ENCODE measurements at places on chromosomes 2 and 18.

DNA sequence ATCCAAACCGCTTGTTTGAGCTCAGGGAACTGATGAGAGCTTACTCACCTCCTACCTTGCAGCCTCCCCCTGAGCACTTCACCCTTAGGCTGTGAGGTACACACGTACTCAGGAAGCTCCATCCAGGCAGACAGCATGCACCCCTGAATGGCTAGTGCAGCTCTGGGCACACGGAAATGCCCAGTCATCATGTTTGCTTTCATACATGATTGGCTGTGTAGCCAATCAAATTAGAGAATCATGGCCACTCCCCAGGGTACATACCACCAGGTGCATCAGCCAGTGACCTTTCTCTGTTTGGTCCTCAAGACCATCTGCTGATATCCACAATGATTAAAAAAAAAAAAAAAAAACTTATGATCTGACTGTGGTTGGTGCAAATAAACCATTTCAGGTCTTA lies 42.1 kb downstream of the RNF152 start:
- no peak for DNase-seq

DNA sequence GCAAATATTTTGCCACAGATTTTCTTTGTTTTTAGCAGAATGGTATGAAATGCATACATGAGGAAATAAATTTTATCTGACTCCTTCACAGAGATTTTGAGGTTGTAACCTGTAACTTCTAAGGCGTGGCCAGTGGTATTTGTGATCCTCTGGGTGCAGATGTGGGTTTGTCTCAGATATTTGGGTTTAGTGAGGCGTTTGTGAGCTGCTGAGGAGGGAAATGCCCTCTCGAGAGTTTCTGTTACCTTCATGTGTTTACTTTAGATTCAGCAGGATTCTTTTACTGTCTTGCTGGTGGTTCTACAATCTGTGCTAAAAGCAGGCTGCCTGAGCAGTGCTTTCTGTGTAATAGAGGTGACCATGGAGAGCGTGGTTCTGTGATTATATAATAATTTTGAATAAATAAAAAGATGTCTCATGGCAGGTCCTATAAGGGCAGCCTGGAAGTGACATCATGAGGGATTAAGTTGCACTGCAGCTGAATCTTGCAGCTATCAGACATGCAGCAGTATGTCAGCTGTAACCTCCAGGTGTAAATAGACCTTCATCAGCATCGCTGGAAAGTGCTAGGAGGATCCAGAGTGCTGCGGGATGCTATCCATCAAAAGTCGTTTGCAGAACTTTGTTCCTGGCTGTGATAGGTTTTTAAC lies 34.1 kb downstream of the TANC1 start:
- DNase-seq: no peak

- no peak for DNase-seq
Measured at GRCh38 chr2:124248386-124248785, 223.3 kb downstream of the CNTNAP5 start.

- DNase-seq: no peak
Measured at GRCh38 chr2:182980115-182980514, 58.1 kb downstream of the NCKAP1 start.

DNA sequence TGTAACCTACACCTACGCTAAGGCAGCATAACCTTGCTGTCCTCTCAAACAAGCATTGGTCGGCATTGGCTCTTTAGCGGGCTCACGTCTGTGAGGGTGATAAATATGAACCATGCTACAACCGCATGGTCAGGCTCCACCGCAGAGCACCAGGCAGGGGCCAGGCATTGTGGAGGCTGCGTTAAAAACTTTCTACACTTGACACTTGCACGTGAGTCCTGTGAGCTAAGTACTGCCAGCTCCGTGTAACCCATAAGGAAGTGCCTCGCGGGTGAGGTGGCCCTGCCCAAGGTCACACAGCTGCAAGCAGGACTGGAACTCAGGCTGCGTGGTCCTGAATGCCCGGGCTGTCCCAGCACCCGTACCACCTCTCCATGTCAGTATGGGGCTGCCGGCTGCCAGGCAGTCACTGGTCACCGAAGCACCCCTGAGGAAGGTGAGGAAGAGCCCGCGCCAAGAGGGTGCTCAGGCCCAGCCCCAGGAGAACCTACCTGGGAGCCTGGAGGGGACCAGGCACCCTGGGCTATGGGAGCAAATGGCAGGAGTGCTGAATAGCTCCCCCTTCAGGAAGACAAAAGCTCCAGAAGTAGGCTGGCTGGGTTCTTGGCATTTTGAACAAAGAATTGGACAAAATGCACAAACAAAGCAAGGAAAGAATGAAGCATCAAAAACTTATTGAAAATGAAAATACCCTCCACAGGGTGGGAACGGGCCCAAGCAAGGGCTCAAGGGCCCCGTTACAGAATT lies 271.1 kb upstream of the RAB6C start:
- DNase-seq: no peak

- no peak for DNase-seq
Measured at GRCh38 chr2:15162620-15163019, 398.5 kb downstream of the NBAS start.

- no peak for DNase-seq
Measured at GRCh38 chr2:60317844-60318243, 235.6 kb downstream of the BCL11A start.

DNA sequence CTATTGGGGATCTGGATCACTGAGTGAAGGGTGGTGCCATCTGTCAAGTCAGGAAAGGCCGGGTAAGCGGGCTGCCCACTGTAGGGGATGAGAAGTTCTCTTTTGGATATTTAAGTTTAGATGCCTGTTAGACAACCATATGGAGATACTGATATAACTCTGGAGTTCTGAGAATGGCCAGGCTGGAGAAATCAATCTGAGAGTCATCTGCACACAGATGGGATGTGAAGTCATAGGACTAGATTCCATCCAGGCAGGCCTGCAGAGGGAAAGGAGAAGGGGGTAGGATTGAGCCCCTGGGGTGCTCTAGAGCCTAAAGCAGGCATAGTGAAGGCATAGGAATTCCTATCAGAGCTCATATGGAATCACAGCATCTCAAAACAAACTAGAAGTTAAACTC lies 30.1 kb downstream of the SPRED2 start:
- DNase-seq: no peak

GRCh38 chr2:80255918-80256781 lies 48.4 kb downstream of the LRRTM1 start:
- no peak for DNase-seq

DNA sequence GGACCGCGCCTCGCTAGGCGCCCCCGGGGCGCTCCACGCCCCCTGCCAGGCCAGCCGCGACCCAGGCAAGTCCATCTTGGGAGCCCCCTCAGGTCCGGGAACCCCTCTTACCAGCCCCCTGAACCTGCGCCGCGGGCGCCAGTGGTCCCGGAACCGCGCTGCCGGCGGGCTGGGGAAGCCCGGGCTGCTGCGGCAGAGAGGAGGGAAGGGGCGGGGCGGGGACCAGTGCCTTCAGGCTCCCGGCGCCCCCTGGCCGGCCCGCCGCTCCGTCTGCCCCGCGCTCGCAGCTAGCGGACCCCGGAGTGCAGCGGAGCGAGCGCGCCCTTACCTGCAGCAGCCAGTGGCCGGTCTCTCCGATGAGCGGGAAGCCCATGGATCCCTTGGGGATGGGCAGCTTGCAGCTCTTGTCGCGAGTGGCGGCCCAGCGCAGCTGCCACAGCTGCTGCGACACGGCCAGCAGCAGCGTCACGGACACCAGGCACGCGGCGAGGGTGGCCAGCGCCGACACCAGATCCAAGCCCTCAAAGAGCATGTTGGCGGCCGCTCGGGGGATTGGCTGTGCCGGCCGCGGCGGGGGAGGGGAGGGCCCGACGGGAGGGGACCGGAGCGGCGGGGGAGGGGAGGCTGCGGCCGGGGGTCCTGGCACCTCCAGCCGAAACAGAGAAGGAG lies at the start of gene CYP26B1:
CYP26B1 (minus strand) TSS at position 560 of the 669 bp plus-strand sequence; CDS start at position 532, 28 bp downstream.
- DNase-seq: peak; percentile 23

GRCh38 chr2:55106148-55106547 lies 55.9 kb upstream of the RTN4 start:
- no peak for DNase-seq

- no peak for DNase-seq
Measured at GRCh38 chr2:102063487-102063911, 71.7 kb downstream of the IL1R2 start.

GRCh38 chr2:191835539-191836350 lies 11.1 kb downstream of the CAVIN2 start:
- no peak for DNase-seq

GRCh38 chr2:23793476-23793875 lies 133.4 kb downstream of the ATAD2B start:
- DNase-seq: no peak

GRCh38 chr2:29782549-29783458 lies 138.6 kb downstream of the ALK start:
- no peak for DNase-seq

DNA sequence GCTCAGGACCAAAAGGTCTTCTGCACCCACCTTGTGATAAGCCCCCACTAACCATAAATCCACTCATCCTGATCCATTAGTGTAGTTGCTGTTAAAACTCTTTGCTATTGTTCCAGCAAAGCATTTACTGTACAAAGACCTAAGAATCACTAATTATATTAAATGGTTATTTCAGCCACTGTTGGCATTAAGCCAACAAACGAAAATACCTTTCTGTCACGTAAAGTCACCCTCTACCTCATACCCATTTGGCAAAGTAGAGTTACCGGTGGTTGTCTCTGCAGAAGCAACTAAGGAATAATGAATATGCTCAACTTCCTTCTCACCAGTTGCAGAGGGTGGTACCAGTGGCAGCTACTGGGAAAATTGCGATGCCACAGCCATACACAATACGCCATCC lies 224.5 kb downstream of the SP3 start:
- DNase-seq: no peak

DNA sequence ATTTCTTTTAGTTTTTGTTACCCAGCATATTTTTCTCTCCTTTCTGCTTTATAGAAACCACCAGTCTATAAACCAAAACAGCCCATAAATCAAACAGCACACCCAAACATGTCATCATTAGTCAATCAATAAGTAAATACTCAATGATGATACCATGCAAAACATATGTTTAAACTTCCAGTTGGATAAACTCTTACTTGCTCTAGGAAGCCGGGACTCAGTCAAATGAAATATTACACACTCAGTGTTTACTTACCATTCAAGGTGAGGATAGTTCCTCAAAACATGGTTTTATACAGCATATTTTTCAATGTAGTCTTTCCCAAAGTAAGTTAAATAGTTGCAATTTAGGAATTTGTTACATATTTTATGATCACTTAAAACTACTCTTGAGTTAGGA lies 343.6 kb upstream of the NXPH2 start:
- no peak for DNase-seq

- no peak for DNase-seq
Measured at GRCh38 chr18:10201659-10202058, 252.8 kb upstream of the APCDD1 start.

- no peak for DNase-seq
Measured at GRCh38 chr2:26462100-26462499, 15.8 kb downstream of the OTOF start.

GRCh38 chr18:14912967-14913366 lies 165.0 kb downstream of the ANKRD30B start:
- DNase-seq: no peak

DNA sequence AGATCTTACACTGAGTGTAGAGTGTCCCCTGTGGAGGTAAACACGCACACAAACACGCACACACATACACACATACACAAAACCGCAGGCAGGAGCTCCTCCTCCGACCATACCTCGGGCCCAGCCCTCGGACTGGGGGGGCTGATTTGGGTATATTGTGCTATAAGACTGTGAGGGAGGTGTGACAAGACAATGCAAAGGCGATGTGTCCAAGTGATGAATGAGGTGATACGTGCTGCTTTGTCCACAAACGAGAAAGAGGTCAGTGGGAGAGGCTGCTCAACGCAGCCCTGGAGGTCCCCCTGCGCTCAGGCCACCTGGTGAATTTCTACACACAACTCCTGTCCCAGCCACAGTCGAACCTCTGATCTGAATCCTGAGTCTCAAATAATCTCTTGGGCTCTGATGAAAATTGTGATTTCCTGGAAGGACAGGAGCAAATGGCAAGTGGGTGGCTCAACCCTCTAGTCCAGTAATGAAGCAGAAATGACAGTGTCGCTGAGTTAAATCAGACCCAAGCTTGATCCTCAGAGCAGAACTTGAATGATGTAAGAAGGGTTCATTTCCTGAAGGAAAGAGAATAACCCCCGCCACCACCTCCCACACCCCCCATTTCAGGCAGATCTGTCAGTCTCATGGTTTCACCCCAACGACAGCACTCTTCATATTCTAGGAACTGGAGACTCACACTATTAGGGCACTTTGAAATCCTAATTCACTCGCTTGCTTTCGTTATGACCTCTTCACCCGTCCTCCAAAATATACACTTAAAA lies 48.9 kb upstream of the ASXL2 start:
- peak; percentile 29 for DNase-seq

DNA sequence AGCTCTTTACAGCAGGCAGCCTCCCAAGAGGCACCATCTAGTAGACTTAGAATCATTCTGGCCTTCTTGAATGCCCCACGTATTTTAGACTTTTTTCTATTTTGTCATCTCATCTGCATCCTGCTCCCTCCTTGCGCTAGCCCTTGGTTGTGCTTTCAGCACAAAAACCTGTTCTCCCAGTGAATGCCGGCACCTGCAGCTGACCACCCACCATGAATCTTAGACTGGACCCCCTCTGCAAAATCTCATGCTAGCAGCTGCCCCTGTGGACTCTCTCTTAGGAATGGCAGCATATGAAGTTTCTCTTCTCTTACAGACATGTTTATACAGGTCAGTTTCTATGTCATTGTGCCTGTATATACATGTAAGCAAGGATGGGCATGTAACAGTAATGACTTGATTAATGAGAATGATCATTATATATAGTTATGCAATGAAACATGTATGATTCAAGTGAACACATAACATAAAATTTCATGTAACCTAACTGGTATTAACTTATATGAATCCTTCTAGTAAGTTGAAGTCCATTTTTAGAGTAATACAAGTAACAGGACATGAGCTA lies 159.8 kb downstream of the SUCLG1 start:
- DNase-seq: no peak

- no peak for DNase-seq
Measured at GRCh38 chr2:29212009-29212408, 96.8 kb downstream of the CLIP4 start.

- DNase-seq: no peak
Measured at GRCh38 chr2:133135035-133135654, 433.1 kb downstream of the NCKAP5 start.

- no peak for DNase-seq
Measured at GRCh38 chr2:152493945-152494528, 159.1 kb downstream of the FMNL2 start.

DNA sequence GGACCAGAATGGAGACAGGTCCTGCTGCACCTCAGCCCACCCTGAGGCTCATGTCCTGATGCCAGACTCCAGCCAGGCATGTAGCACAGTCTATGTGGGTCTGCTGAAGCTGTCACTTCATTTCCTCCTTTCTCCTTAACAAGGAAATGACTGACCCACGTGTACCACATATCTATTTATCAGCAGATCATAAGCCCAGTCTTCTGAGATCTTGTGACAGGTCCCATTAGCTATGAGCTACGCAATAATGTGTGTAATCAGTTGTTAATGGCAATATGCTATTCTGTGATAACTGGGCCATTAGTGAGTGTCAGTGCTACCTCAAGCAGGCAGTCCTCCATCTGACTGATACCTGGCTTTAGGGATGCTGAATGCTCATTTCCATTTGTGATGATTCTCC lies 615.3 kb downstream of the BCL11A start:
- DNase-seq: no peak

Measured in stimulated activated CD8-positive, alpha-beta memory T cell treated with anti-CD3 and anti-CD28 coated beads, Interleukin-4, amount 100 ng/mL, for 48 hours (primary cell).